ENCODE measurements at places on chromosomes 4 and X.

GRCh38 chr4:107349266-107349665 is 313.2 kb upstream of the DKK2 start:
- DNase-seq: no peak

DNA sequence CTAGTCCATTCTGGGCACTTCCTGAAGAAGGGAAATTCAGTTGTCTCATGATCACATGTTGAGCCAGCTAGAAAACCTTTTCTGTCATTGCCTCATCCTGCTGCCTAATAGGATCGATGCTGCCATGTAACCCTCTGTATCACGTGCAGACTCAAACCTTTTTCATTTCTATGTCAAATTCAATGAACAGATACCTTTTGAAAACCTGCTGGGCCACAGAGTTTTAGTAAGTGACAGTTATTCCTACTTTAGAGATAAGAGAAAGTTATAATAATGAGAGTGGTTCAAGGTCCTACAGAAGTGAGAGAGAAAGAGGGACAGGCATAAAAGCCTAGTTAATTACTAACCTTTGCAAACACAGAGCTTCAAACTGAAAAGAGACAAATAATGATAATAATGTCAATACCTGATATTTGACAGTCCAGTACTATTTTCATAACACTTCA is 46.0 kb downstream of the MAOA start:
- no peak for DNase-seq

- no peak for DNase-seq
These were observed 250.4 kb upstream of the JADE1 start for GRCh38 chr4:128558896-128559679.

DNA sequence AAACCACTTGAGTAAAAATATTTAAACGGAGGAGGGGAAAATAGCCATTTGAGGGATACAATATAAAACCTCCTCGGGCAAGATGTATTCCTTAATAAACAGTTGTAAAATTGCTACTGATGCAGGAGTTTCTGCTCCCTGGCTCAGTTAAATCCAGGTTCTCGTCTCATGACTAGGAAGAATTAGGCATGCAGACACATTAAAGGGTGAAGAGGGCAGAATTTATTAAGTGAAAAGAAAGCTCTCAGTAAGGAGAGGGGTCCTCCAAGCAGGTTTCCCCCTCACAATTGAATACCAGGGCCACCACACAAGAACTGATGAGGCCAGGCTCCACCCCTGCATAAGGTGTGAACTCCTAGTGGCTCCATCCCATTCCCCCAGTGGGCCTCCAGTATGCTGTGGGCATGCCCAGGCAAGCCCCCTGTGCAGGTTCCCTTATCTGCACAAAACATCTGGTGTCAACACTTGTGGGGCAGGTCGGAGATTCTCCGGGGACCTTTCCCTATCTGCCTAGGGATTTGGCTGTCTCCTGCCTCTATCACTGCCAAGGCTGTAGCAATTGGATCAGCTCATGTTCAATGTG is 80.4 kb downstream of the HS6ST2 start:
- DNase-seq: no peak

GRCh38 chrX:17613979-17614588 is 123.2 kb upstream of the SCML1 start:
- no peak for DNase-seq

DNA sequence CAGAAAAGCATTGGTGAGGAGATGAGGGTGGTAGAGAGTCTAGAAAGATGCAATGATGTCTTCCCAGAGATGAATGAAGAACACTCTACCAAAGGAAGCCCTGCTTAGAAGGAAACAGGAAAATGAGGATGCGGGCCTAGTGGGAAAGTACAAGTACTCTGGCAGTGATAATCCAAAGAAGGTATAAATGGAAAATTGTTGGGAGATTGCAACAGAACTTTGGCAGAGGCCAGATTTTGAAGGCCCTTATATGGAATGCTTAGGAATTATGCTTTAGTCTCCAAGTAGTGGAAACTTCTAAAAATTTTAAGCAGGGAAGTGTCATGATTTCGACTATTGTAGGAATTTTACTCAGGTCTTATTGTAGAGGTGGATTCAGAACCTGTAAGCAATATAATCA is 11.0 kb downstream of the ARSJ start:
- no peak for DNase-seq

GRCh38 chr4:153759407-153760316 is at the start of gene RNF175:
RNF175 (minus strand) TSS chr4:153760024; CDS start chr4:153759862, 162 bp downstream.
- DNase-seq: peak; percentile 22
